ENCODE measurements at places on chromosomes 6 and 20.

GRCh38 chr20:16488086-16488485 lies 85.2 kb downstream of the KIF16B start:
- DNase-seq: no peak

DNA sequence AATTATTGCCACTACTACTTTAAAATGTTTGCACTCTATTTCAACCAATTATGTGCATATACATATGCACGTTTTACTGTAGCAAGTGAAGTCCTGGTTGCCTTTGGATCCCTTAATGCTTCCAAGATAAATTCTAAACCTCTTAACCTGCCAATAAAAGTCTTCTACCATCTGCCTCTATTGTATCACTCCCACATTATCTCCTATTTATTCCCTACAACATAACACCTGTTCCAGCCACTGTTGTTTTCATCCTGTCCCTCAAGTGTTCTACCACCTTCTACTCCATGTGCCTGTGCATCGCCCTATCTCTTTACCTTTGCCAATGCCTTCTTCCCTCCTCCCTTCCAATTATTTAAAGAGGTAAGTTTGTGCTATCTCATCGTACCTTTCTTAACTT lies 499.0 kb upstream of the RNF217 start:
- no peak for DNase-seq

- no peak for DNase-seq
Measured at GRCh38 chr6:43873806-43874714, 104.0 kb downstream of the VEGFA start.

- DNase-seq: no peak
Measured at GRCh38 chr6:152071318-152071717, 263.8 kb downstream of the ESR1 start.

DNA sequence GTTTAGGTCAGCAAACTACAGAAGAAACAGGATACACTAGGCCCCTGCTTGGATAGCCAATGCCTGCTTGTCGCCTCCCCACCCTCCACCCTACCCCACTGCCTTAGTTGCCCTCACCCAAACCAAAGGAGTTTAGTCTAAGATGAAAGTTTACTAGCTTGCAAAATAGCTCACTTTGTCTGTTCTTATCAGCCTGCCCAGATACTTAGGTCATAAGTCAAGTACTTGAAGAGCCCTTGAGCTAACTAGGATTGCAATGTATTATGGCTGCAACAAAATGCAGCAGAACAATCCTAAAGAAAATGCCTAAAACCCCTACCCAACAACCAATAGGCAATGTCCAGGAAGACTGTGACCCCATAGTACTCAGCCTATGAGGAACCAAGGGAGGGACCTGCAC lies 7.3 kb upstream of the ENTPD6 start:
- DNase-seq: no peak

DNA sequence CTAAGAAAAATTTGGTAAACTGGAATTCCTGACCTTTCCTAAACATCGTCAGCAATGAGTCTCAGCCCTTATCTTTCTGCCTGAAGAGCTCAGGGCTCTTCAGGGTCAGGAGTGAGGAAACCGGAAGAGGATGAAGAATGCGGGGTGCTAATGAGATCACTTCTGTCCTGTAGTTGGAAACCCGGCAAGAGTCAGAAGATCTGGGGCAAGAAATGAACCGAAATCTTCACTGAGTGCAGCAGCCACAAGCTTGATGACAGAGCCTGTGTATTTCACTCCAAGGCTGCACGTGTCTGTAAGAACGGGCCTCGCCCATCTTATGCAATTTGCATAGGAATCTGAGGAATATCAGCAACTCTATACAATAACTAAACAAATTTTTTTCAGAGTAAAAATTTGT lies 60.4 kb upstream of the QKI start:
- no peak for DNase-seq

GRCh38 chr6:42141603-42142117 lies 760 bp downstream of the C6orf132 start:
- no peak for DNase-seq

DNA sequence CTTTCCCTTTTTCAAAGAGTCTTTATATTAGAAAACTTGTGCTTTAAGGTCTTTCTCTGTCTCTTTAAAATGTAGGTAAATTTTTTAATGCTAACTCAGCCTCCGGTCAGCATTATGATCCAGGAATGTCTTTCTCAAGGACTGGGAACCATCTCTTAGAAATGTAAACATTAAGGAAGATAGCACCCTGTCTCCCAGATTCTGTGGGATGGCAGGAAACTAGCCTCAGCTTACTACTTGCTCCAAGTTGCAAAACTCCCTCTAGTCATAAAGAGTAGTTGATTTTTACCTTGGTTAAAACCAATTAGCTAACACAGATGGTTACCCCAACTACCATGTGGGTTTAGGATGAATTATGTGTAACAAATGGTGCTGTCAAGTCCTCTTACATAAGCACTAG lies 4.7 kb upstream of the TAAR1 start:
- no peak for DNase-seq

GRCh38 chr6:122495612-122496011 lies 24.0 kb upstream of the SERINC1 start:
- DNase-seq: no peak

DNA sequence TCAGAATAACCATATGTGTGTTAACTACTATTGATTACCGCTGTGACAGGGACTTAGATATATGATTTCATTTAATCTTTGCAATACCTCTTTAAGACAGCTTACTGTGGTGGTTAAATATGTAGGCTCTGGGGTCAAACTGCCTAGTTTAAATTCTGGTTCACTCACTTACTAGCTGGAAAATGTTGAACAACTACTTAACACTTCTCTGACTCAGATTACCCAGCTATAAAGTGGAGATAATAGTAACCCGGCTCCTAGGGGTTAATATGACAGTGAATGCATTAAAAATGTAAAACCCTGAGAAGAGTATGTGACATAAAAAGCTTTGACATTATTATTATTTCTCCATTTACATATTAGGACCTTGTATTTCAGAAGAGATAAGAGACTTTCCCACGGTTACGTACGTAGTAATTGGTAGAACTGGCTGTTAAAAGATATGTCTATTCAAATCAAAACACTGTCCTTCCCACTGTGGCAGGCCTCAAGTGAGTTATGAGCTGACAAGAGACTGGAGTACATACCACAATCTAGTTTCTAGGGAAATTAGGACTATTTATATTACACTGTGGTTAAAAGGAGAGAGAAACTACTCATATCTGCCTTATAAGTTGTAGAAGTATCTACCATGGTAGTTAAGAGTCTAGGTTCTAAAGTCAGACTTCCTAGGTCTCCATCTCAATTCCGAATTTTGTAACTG lies 4.4 kb upstream of the PLCB1 start:
- DNase-seq: no peak

GRCh38 chr6:24431045-24431451 lies 28.3 kb downstream of the MRS2 start:
- no peak for DNase-seq

DNA sequence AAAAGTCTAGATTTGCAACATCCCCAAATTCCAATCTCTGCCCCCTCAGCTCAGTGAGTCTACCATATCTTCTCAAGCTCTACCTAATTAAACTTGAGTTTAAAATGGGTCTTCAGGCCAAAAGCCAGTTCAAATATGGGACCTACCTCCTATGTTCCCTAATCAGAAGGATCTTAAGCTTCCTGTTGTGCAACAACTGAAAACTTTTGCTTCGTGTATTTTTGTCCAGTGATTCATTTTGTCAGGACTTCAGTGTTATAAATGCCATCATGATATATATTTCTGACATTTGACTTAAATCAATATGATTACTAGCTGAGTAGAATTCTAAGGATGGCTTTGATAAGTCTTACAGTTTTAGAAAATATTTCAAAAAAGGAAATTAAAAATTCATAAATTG lies 622.6 kb upstream of the PTCHD4 start:
- no peak for DNase-seq

GRCh38 chr6:15507221-15507620 lies 155.6 kb downstream of the DTNBP1 start:
- no peak for DNase-seq

DNA sequence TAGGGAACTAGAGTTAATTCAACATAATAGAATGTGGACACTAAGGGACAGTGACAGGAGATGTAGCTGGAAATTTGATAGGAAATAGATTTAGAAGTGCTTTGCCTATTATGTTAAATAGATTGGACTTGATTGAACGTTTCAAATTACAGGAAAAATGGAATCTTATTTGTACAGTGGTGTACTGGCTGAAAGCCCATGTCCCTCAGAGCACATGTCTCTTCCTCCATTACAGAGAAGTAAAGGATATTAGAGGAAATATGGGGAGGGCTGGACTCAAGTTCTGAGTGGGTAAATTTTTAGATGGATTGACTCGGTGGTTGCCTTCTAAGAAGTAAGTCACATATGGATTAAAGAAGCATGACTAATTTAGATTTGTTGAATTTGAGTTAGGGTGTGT lies 11.4 kb downstream of the PKIB start:
- no peak for DNase-seq

DNA sequence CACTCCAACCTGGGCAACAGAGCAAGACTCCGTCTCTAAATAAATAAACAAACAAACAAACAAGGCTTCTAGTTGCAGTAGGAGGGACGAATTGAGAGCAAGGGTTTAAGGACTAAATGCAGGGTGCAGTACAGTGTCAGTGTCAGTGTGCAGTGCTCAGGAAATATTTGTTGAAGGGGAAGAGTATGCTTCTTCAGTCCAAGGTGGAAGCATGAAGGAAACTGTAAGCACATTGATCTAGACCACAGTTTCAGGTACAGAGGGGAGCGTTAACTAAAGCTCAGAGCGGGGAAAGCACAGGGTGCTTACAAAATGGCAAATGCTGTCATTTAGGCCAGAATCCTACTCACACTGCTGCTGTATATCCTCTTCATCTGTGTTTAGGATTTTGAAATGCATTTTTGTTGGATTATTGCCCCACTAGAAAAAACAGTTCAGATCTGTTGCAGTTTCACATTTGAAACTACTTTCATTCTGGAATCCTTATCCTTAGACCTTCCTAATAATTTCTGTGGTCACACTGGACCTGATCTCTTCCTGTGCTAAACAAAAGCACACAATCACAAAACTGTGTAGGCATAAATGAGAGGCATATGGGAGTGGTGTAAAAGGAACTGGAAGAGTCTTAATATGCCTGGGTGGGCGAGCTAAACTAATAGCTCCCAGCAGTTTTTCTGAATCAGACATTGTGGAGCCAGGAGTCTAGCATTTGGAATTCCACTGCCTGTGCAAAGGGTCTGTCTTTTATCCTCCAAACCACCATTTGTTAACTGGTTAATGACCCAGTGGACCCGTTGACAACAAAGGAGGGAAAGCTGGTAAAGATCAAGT lies 41.4 kb downstream of the CBFA2T2 start:
- no peak for DNase-seq

DNA sequence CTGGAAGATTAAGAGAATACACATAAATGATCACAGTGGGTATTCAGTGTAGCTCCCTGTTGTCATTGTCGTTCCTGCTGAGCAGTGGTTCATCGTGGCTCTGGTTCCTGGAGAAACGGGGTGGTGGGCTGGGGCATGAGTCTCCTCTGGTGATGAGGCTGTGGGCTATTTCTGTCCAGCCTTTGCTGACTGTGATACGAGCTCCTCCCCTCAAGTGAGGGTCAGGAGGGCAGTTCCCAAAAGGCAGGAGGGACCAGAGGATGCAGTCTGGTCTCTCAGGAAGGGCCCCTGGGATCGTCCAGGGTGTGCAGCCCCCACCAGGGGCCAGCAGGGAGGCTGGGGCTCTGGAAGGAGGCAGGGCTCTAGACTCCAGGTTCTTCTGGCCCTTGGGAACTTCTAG lies 31.1 kb upstream of the DLGAP4 start:
- no peak for DNase-seq

GRCh38 chr6:169501128-169501527 lies 200.7 kb downstream of the WDR27 start:
- DNase-seq: no peak

- DNase-seq: no peak
Measured at GRCh38 chr6:33878562-33878961, 74.8 kb upstream of the MLN start.

GRCh38 chr6:25041485-25042035 lies 105.8 kb upstream of the RIPOR2 start:
- DNase-seq: no peak

GRCh38 chr6:112398686-112399085 lies 51.6 kb downstream of the RFPL4B start:
- no peak for DNase-seq

- no peak for DNase-seq
Measured at GRCh38 chr20:36793294-36794115, 19.9 kb upstream of the DSN1 start.

DNA sequence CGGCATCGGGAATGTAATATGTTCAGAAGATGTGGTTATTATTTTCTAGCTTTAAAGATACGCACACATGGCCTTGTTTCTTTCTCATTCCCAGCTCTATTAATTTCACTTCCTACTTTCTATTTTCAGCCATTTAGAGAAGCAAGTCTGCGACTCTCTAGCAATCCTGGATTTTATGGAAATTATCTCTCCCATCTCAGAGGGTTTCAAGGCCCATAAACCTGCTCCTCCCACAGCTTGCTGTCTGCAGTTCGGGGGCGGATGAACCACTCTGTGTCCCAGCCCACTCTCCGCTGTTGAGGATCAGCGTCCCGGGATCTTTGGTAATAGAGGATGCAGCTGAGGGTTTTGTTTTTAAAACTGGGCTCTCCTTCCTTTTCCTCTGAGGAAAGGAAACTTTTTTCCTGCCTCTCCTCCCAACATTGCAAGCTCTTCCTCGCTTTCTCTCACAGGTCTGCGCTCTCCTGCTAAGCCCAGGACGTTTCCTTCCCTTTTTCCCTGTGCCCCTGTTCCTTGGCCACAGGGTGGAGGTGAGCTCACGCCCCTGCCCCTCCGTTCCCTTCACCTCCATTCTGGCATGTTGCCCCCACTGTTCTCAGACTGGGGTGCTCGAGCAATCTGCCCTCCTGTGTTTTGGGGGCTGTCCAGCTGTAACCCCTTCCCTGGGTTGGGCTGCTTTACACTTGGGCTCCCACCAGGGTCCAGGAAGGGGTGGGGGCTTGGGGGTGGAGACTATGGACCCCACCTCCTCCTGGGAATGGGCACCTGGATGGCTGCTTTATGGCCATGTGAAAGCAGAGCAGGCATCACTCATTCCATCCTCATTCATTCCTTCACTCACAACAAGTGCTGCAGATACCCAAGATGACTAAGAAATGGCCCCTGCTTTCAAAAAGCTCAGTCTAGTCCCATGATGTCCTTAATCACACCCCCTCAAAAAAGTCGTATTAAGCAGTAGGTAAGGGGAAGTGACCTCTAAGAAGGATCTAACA lies 54.9 kb downstream of the ZBTB9 start:
- no peak for DNase-seq

GRCh38 chr6:49519660-49520059 lies 19.9 kb downstream of the GLYATL3 start:
- no peak for DNase-seq

All from activated naive CD4-positive, alpha-beta T cell (primary cell).